ENCODE measurements at places on chromosomes 2 and 18. TPM values are rescaled to one million over a fixed set of nuclear protein-coding genes. Genes with fewer than 3 reads are reported as not detected.
A peak's percentile ranks its signal among the peaks of the same experiment; 100 is the strongest.

The TXNL1 gene
- total RNA-seq: 47.1 TPM

- no peaks in the 10 kb centered on the region for H3K4me1 ChIP-seq
- no peak overlapping the region for H3K27ac ChIP-seq
- no peak for DNase-seq
- H3K4me3 ChIP-seq: no peak overlapping the region
Observed at GRCh38 chr2:74815941-74816340, 18.0 kb upstream of the HK2 start.

- no peak overlapping the region for H3K27ac ChIP-seq
- no peak for DNase-seq
- H3K4me1 ChIP-seq: no peaks in the 10 kb centered on the region
Observed at GRCh38 chr2:167331636-167332232, 443.5 kb downstream of the XIRP2 start.

DNA sequence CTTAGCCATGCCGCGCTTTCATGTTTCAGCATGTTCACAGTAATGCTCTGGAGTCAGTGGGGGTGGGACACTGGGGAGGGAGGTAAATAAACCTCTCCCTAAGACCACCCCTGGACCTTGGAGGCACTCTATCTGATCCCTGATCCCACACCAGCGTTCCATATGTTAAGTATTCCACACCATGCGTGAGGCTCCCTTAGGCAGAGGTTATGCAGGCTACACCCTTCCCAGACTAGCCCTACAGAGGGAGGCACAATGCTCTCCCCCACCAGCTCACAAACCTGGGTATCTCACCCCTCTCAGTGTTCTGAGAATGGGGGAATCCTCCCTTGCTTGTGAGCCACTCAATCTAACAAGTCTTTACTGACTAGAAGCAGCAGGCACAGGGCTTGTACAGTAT is 1610.4 kb upstream of the ZEB2 start:
- H3K27ac ChIP-seq: no peak overlapping the region
- no peak overlapping the region for H3K4me3 ChIP-seq
- H3K36me3 ChIP-seq: no peaks in the 10 kb centered on the region
- no peaks in the 10 kb centered on the region for H3K4me1 ChIP-seq
- H3K27me3 ChIP-seq: no peaks in the 10 kb centered on the region

The CAPN10 gene
- 38.2 TPM for total RNA-seq

DNA sequence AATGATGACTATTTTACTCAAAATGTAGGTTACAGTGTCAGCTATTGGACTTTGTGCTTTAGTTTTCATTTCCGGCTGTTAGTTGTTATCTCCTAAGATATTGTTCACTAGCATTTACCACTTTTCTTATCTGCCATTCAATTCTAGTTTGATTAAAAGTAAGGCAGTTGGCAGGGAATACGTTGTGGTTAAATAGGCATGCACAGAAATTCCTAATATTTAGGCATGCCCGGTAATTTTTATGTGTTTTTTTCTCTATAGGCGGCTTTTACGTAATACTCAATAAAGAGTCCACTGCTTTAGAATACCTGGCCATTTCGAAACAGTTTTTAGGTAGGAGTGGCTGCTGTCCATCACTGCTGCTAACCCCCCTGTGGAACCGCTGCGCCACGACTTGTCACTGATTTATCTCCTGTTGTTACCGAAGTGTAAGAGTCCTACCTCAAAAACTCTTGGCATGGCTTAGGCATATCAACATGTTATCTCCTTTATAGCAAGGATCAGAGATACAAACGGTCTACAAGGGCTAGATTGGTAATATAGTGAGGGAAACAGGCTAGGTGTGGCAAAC is 39.5 kb downstream of the BABAM2 start:
- DNase-seq: no peak
- no peak overlapping the region for H3K4me3 ChIP-seq

DNA sequence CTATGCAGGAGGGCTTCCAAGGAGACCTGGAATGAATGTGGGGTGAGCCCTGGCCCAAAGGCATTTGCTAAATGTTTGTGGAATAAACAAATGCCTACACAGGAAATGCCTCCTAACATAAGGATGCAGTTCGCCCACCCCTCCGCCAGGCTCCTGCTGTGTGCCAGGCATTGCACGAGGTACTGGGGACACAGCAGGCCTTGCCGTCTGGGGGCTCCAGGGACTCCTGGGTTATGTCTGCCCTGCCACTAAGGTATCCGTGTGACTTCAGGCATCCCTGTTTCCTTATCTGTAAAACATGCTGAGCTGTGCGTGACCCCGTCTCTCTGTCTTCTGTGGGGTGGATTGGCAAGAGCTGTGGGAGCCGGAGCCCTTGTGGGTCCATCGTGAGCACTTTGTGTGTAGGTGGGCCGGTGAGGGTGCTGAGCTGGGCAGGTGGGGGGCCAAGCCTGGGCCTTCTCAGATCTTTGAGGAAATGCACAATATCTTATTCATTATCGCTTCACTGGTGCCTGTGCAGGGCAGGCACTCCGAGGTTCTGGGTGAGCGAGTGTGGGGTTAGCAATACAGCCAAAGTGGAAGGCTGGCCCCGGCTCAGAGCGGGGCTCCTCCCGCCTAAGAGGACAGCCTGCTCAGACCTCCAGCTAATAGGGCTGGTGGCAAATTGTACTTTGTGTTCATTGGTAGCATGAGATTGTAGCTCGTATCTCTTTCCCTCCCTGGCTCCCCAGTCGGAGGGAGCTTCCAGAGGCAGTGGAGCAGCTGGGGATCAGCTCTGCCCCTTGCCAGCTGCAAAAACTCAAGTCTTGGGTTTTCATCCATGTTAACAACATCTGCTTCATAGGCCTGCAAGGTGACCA is 126.8 kb downstream of the GLI2 start:
- no peaks in the 10 kb centered on the region for H3K36me3 ChIP-seq
- no peaks in the 10 kb centered on the region for H3K27me3 ChIP-seq
- no peak overlapping the region for H3K4me3 ChIP-seq
- H3K4me1 ChIP-seq: peaks cover 12% of the 10 kb centered on the region

The C2orf80 gene
- not detected for total RNA-seq

DNA sequence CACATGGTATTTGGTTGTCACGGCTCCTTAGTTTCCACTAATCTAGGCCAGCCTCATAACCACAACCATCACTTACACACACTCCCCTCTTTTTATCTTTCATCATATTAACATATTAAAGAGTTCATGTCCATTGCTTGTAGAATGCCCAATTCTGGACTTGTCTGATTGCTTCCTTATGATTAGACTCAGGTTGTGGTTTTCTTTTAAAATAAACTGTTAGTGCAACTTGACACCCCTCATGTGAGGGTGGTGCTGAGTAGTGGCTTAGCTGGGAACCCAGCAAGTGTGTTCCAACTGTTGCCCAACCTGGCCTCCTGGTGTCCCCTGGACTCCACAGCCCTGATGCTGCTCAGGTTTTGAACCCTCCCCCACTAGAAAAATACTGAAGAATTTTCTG is 20.1 kb upstream of the CD207 start:
- H3K4me1 ChIP-seq: no peaks in the 10 kb centered on the region
- H3K36me3 ChIP-seq: no peaks in the 10 kb centered on the region
- DNase-seq: no peak
- no peaks in the 10 kb centered on the region for H3K27me3 ChIP-seq
- no peak overlapping the region for H3K4me3 ChIP-seq

The BCS1L gene
- total RNA-seq: 40.1 TPM

- DNase-seq: no peak
- no peaks in the 10 kb centered on the region for H3K36me3 ChIP-seq
- no peaks in the 10 kb centered on the region for H3K4me1 ChIP-seq
- H3K4me3 ChIP-seq: no peak overlapping the region
- H3K27me3 ChIP-seq: no peaks in the 10 kb centered on the region
Observed at GRCh38 chr2:147364597-147364996, 480.2 kb upstream of the ACVR2A start.

DNA sequence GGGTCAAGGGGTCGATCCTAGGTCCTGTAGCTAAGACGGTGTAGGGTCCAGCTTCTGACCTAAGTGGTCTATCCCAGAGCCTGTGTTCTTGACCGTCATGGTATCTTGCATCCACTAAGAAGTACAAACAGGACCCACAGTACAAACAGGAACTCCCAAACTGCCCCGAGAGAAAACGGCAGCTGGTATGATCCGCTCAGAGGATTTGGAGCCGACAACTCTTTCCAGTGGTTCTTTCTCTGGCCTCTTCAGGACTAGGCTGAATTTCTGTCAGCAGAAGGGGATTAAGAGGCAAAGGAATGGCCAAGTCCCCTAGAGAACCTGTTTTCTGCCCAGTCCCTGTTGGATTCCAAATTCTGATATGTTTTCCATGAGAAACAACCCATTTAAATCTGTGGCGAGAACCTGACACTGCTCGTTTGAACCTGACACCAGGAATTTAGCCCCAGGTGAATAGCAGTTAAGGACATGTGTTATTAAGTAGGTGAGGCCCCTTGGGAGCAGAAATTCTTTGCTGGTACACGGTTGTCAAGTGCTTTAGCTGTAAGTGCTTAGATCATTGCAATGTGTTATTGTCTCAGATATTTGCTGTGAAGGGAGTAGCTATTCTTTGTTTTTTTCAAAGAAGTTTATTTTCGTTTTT is 50.5 kb upstream of the TXNDC2 start:
- DNase-seq: no peak
- no peak overlapping the region for H3K27ac ChIP-seq
- no peak overlapping the region for H3K4me3 ChIP-seq
- peaks cover 11% of the 10 kb centered on the region for H3K4me1 ChIP-seq

DNA sequence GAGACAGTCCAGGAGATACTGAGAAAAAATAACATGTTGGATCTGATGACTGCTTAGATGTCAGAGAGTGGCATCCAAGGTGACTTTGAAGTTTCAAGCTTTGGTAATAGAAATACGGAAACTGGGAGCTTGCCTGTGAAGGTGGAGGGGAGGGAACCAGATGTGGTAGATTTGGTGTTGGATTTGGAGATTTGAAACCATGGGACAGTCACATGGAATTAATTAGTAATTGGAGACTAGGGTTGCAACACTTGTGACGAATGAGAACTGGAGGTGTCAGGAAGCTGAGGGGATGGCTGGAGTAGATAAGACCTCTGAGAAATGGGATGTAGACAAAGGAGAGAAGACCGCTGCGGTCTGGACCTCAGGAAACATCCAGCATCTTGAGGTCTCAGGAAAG is 46.7 kb downstream of the RPL37A start:
- no peaks in the 10 kb centered on the region for H3K27me3 ChIP-seq
- H3K36me3 ChIP-seq: no peaks in the 10 kb centered on the region
- no peak overlapping the region for H3K4me3 ChIP-seq
- DNase-seq: no peak

DNA sequence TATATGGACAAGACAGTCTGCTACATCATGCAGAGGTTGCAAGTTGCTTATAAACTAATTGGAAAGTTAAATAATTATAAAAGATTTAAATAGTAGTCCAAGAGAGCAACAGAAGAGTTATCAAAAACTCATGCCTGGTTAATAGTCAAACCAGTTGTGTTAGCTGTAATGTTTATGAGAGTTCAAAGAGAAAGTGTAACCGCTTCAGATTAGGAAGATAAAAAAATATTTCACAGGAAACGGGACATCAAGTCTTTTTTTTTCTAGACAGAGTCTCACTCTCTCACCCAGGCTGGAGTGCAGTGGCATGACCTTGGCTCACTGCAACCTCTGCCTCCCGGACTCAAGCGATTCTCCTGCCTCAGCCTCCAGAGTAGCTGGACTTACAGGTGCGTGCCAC is 34.6 kb upstream of the RNF125 start:
- H3K4me1 ChIP-seq: peaks cover 8% of the 10 kb centered on the region
- no peak overlapping the region for H3K4me3 ChIP-seq
- no peaks in the 10 kb centered on the region for H3K36me3 ChIP-seq
- DNase-seq: no peak

GRCh38 chr2:143949121-143949848 is 570.6 kb downstream of the ZEB2 start:
- H3K27ac ChIP-seq: no peak overlapping the region
- H3K36me3 ChIP-seq: no peaks in the 10 kb centered on the region
- H3K27me3 ChIP-seq: no peaks in the 10 kb centered on the region

The UGT1A1 gene
- total RNA-seq: not detected

The GPR39 gene
- total RNA-seq: 1.9 TPM

The TUBB6 gene
- total RNA-seq: 454 TPM

- DNase-seq: no peak
- no peak overlapping the region for H3K27ac ChIP-seq
- H3K27me3 ChIP-seq: no peaks in the 10 kb centered on the region
- no peaks in the 10 kb centered on the region for H3K4me1 ChIP-seq
Observed at GRCh38 chr2:121796239-121796638, 40.8 kb downstream of the TSN start.

- H3K36me3 ChIP-seq: no peaks in the 10 kb centered on the region
- H3K27me3 ChIP-seq: no peaks in the 10 kb centered on the region
- H3K4me1 ChIP-seq: peaks cover 10% of the 10 kb centered on the region
- DNase-seq: no peak
Observed at GRCh38 chr18:2826581-2826980, 20.2 kb upstream of the EMILIN2 start.

The MRPS5 gene
- 35.3 TPM for total RNA-seq

- H3K27me3 ChIP-seq: no peaks in the 10 kb centered on the region
- no peak overlapping the region for H3K27ac ChIP-seq
- DNase-seq: no peak
- H3K4me3 ChIP-seq: no peak overlapping the region
- no peaks in the 10 kb centered on the region for H3K36me3 ChIP-seq
- peaks cover 49% of the 10 kb centered on the region for H3K4me1 ChIP-seq
Observed at GRCh38 chr2:7014174-7014640, 97.0 kb downstream of the RNF144A start.

The CYP26B1 gene
- total RNA-seq: 6.0 TPM

DNA sequence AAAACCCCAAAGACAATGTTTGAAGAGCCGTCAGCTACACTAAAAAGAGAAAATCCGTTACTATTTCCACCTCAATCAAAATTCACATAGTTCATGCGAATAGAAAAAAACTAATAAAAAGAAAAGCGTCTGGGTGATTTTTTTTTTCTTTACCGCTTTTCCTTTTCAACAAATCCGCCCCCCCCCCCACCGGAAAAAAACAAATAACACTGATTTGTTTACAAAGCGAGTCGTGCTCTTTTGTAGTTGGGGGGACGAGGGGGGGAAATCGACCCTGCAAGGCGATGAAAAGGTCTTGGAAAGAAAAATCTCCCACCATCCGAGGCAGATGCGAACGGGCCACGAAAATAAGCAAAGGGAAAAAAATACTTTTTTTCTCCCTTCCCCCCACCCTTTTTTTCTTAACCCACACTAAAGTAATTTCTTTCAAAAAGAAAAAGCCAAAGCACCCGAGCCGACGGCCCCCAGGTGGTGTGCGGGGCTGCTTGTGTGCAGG is 638 bp downstream of the ZNF521 start:
- no peak for DNase-seq
- peaks cover 4% of the 10 kb centered on the region for H3K4me1 ChIP-seq
- H3K4me3 ChIP-seq: peak overlapping the region; percentile 92
- H3K27me3 ChIP-seq: no peaks in the 10 kb centered on the region
- no peaks in the 10 kb centered on the region for H3K36me3 ChIP-seq

Measured in thoracic aorta (tissue), 2 donors.